Stimulated activated CD4-positive, alpha-beta T cell treated with anti-CD3 and anti-CD28 coated beads, Interleukin-15, amount 100 ng/mL, for 1 hour (primary cell): ENCODE measurements at places on chromosomes 12 and 14.

DNA sequence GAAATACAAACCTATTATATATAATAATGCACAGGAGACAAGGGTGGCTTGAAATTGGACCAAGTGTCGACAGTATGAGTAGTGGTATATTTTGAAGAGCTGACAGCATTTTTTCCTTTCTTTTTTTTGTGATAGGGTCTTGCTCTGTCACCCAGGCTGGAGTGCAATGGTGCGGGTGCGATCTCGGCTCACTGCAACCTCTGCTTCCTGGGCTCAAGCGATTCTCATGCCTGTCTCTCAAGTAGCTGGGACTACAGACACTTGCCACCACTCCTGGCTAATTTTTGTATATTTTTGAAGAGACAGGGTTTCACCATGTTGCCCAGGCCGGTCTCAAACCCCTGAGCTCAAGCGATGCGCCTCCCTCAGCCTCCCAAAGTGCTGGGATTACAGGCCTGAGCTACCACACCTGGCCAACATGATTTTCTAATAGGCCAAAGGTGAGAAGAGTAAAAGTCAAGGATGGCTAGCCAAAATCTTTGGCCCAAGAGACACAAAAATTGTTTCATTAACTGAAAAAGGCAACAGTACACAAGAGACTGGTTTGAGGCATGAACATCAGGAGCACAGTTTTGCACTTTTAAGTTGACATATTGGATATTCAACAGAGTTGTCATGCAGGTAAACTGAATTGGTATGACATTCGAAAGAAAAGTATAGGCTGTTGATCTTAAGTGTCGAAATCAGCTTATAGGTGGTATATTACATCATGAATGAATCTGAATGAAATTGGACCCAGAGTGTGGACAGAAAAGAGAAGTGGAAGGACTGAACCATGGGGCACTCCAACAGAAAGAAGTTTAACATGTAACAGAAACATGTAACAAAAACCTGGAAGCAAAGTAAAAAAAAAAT lies 12.5 kb downstream of the HNRNPC start:
- no peak for DNase-seq

DNA sequence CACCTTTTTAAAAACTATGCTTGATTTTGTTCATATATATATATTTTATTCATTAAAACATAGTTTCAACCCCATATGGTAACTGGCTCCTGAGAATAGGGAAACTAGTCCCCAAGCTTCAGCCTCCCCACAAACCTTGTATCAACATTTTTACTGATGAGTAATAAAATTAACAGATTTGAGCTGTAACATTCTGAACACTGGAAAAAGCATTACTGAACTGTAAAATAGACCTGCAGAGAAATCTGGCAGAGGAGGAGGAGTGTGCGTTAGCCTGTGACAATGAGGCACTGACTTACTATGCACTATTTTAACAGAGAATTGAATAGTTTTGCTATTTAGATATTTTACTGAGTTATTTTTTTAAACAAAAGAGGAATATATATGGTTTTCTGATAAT lies 43.1 kb downstream of the FRS2 start:
- no peak for DNase-seq

DNA sequence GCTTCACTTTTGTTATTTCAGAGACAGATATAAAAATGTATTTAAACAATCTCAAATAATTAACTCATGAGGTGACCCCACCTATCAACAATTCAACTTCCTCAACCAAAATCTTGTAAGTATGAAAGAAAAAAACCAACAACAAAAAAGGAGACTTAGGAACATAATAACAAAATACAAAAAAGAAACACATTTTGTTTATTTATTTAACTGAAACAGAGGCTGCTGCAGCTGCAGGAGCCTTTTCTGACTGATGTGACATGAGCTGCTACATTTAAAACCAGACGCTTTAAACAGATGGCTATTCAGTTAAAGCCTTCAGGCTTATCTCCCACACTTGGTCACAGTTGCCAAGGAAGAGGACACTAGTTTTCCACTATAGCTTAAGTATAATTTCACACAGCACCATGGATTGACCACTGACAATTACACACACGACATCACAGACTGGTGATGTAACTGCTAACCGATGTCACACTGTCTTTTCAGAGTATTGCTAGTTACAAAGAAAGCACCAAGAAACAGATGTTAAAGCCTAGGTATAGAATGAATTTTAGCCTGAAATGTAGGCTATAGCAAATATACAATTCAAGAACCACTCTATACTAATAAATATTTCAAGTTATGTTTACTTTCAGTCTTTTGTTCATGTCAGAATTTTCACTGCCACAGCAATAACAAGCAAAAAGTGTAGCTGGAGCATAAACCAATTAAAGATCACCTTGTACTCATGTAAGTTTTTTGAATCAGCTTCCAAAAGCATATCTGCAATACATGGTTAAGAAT lies 113.0 kb downstream of the MED13L start:
- DNase-seq: no peak

GRCh38 chr12:78407722-78408121 lies 456.9 kb upstream of the SYT1 start:
- DNase-seq: no peak

DNA sequence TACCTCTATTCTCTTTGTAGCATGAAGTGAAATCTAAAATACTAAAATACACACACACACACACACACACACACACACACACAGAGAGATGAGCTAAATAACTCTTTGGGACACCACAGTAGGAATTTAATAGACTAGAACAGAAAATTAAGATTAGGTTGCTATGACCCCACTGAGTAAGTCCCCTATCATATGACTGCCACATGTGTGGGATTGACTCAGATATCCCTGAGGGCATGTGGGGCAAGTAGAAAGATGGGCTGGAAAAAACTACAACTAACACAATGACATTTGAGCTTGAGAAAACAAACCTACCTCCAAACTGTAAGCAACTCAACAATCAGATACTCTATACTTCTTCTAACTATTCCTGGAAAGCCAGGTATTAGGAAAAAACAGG lies 27.0 kb downstream of the SLC25A21 start:
- no peak for DNase-seq

DNA sequence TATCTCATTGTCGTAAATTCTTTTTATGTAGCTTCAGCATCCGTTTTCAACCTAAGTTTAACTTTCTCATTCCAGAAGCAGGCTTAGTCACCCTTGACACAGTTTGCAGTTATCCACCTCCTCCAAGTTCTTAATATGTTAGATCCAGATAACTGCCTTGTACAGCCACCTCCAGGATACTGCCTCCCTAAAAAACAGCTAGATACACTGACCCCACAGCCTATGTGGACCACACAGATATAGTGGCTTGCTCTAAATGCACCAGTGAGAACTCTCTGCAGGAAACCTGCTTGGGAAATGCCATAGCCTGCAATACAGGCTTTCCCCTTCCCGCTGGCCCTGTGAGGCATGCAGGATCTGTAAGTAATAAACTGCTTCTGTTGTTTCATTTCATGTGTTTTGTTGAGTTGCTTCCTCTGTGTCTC lies 11.1 kb upstream of the RTL1 start:
- no peak for DNase-seq

- DNase-seq: no peak
Observed at GRCh38 chr14:55730592-55731310, 150.7 kb downstream of the KTN1 start.

DNA sequence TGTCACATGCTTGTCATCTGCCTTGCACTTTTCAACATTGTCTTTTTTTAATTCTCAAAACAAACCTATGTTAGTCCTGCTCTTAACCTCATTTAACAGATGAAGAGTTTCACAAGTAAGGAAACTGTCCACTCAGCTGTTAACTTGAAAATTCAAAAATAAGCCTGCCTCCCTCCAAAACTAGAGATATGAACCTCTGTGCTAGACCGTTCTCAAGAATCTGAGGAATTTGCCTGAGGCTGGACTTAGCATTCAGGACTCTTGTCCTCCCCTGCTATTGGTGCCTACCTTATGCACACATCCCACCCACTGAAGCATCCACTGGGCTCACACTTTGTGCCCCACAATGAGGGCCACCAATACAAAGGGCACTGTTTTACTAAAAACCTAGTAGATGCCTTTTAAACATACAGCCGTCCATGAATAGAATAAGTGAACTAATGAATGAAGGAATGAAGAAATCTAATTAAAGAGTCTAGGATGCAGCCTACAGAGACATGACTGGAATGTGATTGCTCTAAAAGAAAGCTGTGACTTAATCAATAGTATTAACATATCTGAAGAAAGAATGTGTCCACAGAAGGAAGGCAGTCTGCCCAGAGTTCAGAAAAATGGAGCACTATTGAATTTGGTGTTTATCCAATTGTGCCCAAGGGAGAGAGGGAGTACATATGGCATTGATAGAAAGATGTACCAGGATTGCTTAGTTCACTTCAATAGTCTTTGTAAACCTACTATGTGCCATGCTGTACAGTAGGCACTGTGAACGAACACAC lies 238.5 kb downstream of the SPTSSA start:
- DNase-seq: no peak

GRCh38 chr14:24784981-24785380 lies 151.0 kb upstream of the GZMB start:
- DNase-seq: no peak

GRCh38 chr14:21867541-21867940 lies 193.9 kb upstream of the OR4E1 start:
- DNase-seq: no peak

DNA sequence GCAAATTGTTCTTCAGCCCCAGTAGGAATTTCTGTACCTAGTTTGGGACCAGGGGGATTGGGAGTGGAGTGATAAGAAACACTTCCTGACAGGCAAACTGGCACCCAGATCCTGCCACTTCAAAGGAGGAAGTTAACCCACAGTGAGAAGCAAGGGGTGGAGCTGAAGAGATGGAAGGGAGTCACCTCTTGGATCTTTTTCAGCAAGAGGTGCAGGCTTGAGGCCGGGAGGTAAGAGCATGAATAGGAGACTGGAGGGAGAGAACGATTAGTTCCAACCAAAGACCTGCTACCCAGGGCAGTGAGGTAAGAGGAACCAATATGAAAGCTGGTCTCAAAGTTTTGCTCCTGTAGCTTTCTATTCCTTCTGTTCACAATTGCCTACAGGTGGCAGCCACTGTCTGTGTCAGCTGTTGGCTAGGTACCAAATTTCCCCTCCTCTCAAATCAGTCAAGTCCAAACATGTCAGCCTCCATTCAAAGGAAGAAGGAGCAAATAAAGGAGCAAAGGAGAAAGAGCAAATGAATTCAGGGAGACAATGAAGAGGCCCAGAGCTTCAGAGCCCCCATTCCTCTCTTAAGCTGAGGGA lies 14.9 kb upstream of the TAC3 start:
- DNase-seq: no peak
